T-cell (primary cell): ENCODE measurements at places on chromosomes 3 and 15.
A peak's percentile ranks its signal among the peaks of the same experiment; 100 is the strongest.

DNA sequence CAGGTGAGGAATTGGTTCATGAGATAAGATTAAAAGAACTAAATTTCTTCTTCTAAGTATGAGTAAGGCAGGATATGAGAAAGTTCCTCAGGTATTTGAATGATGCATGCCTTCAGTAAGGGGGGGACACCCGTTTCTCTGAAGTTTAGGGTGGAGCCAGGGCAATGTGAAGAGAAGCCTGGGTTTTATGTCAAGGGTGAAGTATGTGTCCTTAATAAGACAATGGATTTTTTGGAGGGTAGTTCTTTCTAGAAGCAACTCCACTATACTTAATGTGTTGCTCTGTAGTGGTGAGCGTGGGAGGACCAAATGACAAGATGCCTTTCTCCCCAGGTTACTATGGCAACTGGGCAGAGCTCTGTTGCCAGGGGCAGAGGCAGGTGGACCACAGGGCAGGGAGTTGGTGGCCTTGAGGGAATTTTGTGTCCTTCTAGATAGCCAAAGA, 44.0 kb downstream of the PHLDB2 start:
- no peak for DNase-seq

GRCh38 chr3:4525560-4526223, 32.5 kb downstream of the ITPR1 start:
- no peak for DNase-seq

- DNase-seq, result no peak
Observed at GRCh38 chr15:95252404-95252803, 1021.0 kb downstream of the MCTP2 start.

- DNase-seq, result no peak
Observed at GRCh38 chr3:117486719-117487716, 777.4 kb downstream of the TUSC7 start.

DNA sequence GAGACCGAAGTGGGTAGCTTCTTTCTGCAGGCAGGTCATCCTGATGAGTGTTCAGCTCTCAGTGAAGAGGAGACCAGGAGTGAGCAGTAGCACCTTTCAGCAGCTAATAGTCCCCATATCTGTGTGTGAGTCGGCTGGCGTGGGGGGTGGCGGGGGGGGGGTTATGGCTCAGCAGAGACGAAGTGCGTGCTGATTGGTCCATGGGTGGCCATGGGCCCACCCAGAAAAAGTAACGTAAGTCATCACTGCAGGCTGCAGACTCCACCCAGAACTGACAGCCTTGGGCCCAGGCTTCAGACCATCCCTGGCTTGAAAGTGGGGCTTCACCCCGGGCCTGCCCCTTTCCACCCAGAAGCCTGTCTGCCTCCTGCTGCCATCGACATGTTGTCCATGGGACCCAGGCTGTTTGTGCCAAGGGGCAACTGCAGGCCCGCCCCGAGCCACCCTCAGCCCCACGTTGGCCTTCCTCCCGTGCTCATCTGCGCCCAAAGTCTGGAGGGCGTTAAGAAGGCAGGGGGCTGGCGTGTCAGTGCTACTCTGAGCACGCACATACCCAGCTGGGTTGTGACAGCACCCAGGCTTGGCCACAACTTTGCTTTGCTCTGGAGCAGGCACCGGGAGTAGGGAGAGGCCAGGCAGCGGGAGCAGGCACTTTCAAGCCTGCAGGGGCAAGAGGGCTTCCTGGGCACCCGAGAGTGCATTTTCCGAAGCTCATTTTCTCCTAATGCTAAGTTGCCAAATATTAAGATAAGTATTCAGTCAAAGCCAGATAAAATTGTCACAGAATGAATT, 511.7 kb upstream of the CDIN1 start:
- no peak for DNase-seq

- no peak for DNase-seq
Observed at GRCh38 chr3:31106912-31107311, 212.5 kb upstream of the GADL1 start.

DNA sequence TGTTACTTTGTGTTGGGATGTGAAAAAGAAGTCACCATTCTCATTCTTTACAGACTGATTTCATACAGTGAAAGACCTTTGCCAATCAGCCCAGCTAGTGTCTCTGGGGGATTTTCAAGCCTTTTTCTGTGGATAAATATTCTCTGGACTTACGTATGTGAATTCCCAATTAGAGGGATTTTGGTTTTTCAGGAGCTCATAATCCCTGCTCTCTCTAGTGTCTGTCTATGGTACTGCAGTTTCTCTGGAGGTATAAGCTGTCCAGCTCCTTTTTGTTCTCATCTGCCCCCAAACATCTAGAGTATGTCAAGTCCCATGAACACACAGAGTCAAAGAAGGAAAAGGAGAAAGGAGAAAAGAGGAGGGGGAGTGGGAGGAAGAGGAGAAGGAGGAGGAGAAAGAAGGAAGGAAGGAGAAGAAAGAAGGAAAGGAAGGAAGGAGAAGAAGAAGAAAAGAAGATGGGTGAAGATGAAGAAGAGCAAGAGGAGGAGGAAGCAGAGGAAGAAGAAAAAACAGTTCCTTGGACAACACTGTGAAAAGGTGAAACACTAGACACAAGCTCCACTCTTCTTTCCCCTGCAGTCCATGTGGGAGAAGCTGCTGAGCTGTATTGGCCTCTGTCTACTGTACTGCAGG, 218.6 kb downstream of the GREM1 start:
- no peak for DNase-seq

GRCh38 chr3:120280026-120280425, 5.0 kb downstream of the GPR156 start:
- DNase-seq, result no peak

DNA sequence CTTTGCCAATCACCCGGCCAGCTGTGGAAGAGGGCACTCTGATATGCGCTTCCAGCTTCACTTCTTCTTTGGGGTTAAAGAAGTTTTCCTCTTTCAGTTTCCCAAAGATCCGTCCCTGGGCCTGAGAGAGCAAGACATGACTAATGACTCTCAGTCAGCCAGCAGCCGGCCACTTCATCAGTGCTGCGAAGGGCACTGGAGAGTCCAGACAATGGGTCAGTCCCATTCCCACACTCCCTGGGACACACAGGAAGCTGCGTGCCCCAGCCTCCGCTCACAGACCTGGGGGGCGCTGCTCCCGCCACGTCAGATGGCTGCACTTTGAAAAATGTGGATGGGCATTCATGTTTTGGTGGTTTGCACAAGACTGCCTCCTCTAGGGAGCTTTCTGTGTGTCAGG, 63.3 kb downstream of the SENP2 start:
- no peak for DNase-seq

- DNase-seq, result no peak
Observed at GRCh38 chr3:112966633-112967032, 8.3 kb downstream of the CD200R1 start.

DNA sequence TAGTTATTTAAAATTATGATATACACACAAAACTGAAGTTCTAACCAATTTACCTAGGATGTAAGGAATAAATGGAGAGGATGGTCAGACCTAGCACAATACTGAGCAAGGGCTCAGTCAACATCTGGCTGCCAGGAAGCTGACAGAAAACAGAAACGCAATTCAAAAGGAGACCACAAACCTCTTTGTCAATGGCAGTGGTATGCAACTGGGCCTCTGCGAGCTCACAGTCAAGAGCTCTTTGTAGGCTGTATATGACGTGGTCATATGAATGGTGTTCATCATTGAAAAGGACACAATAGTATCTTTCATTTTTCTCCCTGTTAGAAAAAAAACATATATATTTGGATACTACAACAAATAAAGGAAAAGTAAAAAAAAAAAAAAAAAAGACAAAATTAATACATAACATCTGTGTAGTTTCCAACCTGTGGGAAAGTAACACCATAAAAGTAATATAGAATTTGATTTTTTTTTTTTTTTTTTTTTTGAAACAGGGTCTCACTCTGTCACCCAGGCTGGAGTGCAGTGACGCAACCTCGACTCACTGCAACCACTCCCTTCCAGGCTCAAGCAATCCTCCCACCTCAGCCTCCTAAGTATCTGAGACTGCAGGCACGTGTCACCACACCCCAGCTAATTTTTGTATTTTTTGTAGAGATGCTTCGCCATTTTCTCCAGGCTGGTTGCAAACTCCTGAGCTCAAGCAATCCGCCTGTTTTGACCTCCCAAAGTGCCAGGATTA, 37.9 kb downstream of the UBR1 start:
- DNase-seq, result no peak

- DNase-seq, result no peak
Observed at GRCh38 chr3:182787302-182788036, 5.8 kb upstream of the ATP11B start.

GRCh38 chr3:107446706-107447105, 69.5 kb downstream of the CCDC54 start:
- no peak for DNase-seq

DNA sequence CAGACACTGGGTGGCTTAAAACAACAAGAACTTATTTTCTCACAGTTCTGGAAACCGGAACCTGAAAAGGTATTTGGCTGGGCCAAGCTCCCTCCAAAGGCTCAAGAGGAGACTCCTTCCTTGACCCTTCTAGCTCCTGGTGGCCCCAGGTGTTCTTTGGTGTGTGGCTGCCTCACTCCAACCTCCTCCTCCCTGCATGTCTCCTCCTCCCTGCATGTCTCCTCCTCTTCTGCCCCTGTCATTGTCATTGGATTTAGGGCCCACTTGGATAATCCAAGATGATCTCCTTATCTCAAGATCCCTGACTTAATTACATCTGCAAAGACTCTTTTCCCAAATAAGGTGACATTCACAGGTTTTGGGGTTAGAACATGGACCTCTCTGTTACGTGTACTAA, 69.8 kb upstream of the MFGE8 start:
- DNase-seq, result no peak

- no peak for DNase-seq
Observed at GRCh38 chr3:98032904-98033303, 2.2 kb downstream of the GABRR3 start.

- no peak for DNase-seq
Observed at GRCh38 chr3:62874711-62875557, at the start of gene CADPS. CADPS (minus strand) TSS chr3:62875416; CDS start chr3:62875029, 387 bp downstream.

- no peak for DNase-seq
Observed at GRCh38 chr3:14649466-14649865, 2.1 kb upstream of the CCDC174 start.

GRCh38 chr3:8931342-8931741, 31.9 kb downstream of the RAD18 start:
- no peak for DNase-seq

DNA sequence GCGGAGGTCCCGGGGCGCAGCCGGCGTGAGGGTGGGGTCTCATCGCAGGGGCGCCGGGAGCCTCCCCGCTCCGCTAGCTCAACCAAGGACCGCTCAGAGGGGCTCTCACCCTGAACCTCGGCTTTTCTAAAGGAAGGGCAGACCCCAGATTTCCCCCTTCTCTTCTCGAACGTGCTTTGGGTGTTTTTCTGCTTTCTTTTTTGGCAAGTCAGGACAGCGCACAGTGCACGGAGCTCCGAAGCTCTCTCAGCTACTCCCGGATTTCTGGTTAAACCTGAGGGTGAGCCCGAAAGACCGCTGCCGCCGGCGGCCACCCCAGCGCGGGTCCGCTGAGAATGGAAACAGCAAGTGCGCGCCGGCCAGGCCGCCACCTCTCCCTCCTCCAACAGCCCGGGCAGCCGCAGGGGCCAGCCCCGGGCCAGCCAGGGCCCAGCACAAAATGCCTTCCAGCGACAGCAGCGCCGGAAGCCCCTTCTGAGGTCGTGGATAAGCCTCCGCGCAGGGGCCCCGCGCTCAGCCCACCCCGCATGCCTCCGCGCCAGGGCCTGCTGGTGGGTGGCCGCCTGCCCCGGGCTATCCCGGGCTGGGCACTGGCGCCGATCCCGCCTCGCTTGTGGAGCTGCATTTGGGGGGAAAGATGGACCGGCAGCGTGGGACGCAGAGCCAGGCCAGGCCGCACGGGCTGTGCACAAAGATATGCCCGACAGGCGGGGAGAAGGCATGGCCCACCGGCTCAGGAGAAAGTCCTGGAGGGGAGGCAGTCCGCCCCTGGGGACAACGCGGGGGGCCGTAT, 8.2 kb upstream of the OCA2 start:
- DNase-seq, result no peak

DNA sequence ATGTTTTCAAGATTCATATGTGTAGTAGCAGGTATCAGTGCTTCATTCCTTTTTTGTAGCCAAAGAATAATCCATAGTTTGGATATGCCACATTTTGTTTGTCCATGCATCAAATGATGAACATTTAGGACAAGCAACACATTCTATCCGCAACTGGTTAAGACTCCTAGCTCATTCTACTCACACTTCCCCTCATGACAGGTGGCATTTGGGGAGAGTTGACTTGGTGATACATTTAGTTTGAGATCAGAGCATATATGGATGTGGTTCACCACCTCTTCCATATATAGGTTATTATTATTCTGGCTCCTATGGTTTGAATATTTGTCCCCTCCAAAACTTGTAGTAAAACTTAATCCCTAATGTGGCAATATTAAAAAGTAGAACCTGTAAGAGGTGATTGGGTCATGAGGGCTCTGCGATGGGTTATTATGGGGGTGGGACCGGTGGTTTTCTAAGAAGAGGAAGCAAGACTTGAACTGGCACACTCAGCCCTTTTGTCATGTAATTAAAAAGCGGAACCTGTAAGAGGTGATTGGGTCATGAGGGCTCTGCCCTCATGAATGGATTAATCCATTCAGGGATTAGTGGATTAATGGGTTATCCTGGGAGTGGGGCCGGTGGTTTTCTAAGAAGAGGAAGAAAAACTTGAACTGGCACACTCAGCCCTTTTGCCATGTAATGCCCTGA, 75.3 kb upstream of the HRH1 start:
- DNase-seq, result no peak

DNA sequence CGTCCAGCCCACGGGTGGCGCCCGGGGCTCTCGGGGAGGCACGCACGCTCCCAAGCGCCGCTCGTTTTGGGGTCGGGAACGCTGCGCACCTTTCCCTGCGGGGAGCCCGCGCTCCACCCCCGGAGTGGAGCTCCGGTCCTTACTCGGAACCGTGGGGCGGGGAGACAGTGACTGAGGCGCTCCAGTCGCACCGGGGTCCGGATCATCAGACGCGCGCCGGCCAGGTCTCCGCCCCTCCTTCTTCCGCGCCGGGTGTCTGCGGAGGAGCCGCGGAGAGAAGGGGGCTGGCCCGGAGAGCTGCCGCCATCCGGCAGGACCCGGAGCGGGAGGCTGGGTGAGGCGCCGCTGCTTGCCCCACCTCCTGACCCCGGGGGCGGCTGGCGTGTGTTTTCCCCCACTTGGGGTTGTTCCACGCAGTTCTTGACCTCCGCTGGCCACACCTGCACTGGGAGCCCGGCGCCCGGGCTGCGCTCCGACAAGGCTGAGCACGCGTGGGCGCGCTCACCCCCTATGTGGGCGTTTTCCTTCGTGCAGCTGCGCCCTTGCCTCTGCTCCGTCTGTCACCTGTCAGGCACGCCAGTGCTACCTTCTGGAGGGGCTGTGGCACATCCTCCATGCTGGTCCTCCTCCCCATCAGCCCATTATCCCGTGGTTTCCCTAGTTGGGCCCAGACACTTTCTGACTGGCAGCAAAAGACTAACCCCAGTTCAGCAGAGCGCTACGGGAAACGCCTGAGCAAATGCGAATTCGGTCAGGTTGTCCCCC, at the start of gene MCF2L2:
MCF2L2 (minus strand) TSS at position 173 of the 765 bp plus-strand sequence. CDS start 642 bp downstream, outside the sequence.
- DNase-seq, result peak; percentile 65
